RWPE2 (cell line): ENCODE measurements at places on chromosomes 7 and 10.

GRCh38 chr10:118213436-118213835 lies 128.7 kb downstream of the FAM204A start:
- DNase-seq = no peak

GRCh38 chr10:45585131-45585530 lies 87.4 kb downstream of the ZFAND4 start:
- DNase-seq = no peak

DNA sequence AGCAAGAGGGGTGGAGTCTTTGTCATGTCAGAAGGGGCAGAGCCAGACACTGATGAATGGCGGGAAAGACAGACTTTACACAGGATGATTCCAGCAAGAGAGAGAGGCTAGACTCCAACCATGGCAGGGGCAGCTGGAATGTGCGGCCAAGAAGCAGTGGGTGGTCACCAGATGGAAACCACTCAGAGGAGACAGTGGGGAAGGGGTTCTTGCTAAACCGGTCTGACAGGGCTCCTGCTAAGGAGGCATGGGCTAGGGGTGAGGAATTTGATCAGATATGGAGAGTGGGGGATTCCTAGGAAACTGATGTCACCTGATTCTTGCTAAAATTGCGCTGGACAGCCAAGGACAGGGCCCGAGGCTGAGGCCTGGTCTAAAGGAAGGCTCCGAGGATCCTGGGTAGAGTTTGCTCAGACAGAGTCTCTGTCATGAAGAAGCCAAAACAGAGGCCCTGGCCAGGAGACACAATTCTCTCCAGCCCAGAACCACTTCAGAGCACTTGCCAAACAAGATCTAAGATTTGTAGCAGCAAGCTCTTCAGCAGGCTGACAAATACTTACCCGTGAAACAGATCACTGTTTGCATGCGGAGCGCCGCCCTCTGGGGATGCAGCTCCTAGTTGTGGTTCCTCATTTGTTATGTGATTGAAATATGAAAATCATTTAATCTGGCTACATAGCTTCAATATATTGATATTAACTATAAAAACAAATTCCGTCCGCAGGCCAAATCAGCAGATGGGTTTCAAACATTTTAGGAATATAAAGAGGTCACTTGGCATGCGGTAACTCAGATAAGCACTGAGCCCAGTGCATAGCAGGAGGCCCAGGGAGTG lies 377.0 kb downstream of the TCERG1L start:
- no peak for DNase-seq

GRCh38 chr10:126384269-126384873 lies 3.9 kb downstream of the ADAM12 start:
- no peak for DNase-seq

DNA sequence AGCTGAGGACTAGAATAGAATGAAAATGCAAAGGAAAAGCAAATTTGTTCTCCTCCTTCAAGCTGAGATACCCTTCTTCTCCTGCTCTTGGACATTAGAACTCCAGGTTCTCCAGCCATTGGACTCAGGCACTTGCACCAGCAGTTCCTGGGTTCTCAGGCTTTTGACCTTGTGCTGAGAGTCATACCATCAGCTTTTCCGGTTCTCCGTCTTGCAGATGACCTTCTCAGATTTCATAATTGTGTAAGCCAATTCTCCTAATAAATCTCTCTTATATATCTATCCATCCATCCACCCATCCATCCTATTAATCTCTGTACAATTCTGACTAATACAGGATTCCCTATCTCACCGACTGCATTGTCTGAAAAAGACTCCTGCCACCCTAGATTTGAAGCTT lies 108.3 kb downstream of the AHR start:
- DNase-seq = no peak

DNA sequence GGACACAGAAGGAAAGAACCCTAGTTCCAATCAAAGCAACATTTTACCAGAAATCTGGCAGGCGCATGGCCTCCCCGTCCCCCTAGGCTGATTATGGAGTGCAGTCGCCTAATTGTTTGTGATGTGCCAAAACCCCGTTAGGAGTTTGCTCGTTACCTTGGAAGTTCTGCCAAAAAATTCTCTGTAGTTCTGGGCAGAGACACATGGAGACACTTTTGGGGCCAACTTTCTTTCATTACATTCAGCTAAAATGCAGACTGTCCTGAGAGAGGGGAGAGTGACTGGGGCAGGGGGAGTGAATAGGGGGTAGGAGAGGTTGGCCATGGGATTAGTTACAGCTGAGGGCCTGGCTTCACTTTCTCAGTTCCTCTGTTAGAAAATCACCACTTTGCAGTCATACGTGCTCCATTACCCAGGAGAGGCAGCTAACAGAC lies 158.0 kb upstream of the NPVF start:
- DNase-seq = no peak
